ENCODE measurements at places on chromosomes 7 and 10.

GRCh38 chr10:92811986-92812385 lies 36.3 kb upstream of the EXOC6 start:
- peak; percentile 70 for DNase-seq

- no peak for DNase-seq
Observed at GRCh38 chr7:139860090-139860775, 31.2 kb downstream of the TBXAS1 start.

DNA sequence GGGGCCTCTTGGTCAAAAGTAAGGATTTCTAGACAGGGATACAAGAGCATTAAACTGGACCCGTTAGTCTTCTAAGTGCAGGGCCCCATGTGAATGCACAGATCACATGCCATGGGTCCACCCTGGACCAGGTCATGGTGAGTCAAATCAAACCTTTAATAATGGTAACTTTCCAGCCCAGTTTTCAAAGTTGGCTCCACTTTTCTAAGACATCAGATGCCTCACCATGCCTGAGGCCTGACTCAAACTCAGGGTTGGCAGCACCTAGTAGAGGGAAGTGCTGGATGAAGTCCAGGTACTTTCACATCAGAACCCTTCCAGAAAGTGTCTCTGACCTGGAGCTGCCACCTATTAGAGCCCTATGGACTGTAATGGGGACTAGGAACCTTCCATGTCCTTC lies 9.7 kb upstream of the SMIM30 start:
- DNase-seq: no peak

- DNase-seq: no peak
Observed at GRCh38 chr10:120095875-120096274, 203.3 kb downstream of the SEC23IP start.

DNA sequence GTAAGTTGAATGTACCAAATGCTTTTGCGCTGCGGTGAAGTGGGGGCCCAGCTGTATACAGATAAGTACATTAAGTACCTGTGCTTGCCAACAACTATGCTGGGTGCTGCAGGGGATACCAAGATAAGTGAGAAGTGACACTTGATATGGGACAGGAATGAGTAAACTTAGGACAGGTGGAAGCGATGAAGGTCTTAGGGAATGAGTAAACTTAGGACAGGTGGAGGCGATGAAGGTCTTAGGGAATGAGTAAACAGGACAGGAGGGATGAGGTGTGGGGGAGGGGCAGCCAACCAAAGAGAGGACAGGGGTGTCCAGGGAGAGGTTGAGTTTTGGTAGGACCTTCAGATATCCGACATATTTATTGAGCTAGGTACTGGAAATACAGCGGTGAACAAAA lies 1.4 kb downstream of the MDH2 start:
- DNase-seq: no peak

DNA sequence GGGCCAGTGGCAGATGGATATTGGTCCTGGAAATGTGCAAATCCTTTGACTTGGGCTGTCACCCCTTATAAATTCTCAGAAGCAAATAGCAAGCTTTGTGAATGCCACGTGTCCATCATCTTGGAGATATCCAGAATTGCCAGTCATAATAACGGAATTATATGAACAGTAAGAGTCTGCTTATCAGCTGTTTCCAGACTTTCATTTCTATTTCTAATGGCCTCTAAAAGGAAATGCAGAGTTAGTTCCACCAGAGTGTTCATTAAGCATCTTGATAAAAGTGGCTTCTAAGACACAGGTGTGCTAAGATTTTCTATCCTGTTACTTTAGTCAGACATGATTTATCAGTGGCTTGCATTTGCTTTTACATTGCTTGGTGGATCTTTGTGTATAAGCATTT lies 87.4 kb downstream of the RAMP3 start:
- no peak for DNase-seq

GRCh38 chr7:34341326-34341725 lies 316.7 kb upstream of the NPSR1 start:
- DNase-seq: no peak

Measured in kidney capillary endothelial cell (primary cell).